ENCODE measurements at places on chromosomes 16 and 17.

- no peak for DNase-seq
Measured at GRCh38 chr17:76379646-76380376, 4.6 kb upstream of the SPHK1 start.

DNA sequence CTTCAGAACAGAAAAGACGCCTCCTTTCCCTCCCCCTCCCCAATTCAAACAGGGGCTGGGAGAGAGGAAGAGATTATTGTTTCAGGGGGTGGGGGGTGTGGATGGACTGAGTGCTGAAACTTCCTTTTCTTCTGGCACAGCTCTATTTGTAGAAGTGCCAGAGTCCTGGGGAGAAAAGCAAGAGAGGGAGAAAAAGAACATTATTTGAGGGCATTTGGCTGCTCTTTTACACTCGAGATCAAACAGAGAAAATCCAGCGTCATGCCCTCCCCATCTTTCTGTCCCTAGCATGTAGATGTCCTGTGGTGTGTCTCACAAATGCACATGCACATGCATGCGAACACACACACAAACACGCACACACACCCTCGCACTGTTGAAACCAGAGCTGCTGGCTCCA, 13.0 kb downstream of the ARL4D start:
- no peak for DNase-seq

- DNase-seq = no peak
Measured at GRCh38 chr17:2338315-2338657, 985 bp downstream of the SGSM2 start.

DNA sequence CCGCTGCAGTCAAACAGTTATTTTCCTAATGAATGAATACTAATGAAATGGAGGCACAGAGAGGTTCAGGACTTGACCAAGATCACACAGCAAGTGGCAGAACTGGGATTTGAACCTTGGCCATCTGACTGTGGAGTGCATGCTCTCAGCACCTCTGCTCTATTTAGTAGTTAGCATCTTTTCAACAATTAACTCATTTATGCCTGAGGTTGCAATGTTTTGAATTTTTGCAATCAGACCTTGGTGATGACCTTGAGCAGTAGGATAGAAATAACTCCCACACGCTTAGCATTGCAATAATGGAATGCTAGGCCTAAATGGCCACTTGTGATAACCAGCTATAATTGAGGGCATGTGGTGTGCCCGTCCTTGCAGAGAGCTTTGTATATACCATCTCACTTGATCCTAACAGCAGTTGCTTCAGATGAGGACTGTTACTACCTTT, 31.0 kb downstream of the NAGPA start:
- no peak for DNase-seq

- no peak for DNase-seq
Measured at GRCh38 chr17:80644536-80644935, 99.9 kb downstream of the RPTOR start.

DNA sequence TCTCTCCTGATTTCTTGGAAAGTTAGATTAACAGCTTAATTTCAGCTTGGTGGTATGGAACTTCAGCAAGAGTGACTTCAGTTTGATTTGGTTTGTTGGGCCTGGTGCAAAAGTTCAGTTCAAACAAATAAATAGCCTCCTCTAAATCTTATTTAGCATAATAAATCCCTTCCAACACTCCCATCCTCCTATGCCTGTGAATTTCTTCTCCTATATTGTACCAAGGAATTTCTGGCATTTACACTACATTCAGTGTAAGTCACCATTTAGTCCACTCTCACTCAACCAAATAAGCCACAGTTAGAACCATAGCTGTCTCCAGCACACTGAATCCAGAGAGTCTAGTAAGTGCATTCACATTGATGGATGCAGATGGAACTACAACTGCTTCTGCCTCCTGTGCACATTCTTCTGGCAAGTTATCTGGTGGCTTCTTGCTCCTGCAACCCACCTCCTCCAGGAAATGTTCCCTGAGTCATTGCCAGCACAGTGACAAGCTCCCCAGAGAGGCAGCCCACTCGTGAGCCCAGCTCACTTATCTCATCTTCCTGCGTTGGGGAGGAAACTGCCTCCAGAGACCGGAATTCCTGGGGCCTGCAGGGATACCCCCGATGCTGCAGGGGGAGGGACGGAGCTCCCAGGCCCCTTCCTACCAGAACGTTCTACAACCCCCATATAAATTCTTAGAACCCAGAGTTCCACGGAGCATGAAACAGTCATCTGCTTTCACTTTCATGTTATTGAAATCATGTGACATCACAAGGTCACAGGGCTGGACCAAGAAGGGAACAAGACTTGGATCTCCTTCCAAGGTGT, 318.3 kb downstream of the PHKB start:
- DNase-seq = peak; percentile 42

- DNase-seq = peak; percentile 78
Measured at GRCh38 chr17:18217412-18218015, 7.9 kb upstream of the LLGL1 start.

DNA sequence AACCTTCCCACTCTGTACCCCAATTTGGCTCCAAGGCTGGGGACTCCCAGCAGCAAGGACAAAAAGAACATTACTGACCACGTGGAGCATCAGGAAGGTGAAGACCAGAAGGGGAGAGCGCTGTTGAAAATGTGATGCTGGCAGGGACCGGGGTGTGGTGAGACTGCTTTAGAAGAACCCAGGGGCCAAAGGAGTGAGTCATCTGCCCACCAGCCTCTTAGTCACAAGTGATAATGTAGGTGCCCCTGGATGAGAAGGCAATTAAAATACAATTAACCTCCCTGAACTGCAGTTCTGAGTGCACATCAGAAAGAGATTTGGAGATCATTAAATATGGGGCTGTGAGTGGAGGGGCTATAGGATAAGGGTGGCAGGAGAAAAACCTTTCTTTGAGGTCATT, 366.6 kb upstream of the CCL2 start:
- no peak for DNase-seq

DNA sequence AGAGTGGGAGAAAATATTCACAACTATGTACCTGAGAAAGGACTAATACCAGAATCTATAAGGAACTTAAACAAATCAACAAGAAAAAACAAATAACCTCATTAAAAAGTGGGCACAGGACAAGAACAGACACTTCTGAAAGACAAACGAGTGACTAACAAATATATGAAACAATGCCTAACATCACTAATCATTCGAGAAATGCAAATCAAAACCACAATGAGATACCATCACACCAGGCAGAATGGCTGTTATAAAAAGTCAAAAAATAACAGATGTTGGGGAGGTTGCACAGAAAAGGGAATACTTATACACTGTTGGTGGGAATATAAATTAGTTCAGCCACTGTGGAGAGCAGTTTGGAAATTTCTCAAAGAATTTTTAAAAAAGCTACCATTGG, 83.5 kb upstream of the WSCD1 start:
- DNase-seq = no peak

GRCh38 chr17:74730491-74731346, 6.3 kb upstream of the RAB37 start:
- peak; percentile 44 for DNase-seq

DNA sequence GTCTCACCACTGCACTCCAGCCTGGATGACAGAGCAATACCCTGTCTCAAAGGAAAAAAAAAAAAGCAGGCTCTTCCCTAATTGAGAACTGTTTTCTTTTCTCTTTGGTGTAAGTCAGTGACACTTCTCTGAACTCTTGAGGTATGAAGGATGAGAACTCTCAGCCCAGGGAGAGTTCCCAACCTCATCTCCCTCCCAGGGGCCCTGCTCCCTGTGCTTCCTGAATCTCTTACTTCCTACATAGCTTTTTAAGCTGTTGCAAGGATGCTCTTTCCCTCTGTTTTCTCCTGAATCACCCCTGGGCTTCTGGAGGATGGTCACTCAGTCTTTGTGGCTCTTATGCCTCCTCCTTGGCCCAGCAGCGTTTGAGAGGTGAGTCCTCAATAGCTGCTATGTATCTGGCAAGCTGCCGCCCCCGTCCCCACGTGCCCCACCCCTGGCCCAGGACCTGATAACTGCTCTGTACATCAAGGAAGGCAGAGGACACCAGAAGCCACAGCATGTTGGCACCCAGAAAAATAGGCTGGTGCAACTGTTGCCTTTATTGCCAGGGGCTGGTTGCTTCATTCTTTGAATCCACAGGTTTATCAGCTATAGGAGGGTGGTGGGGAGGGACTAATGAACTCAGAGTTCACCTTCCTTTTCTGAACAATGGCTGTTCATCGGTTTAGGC, 24.0 kb downstream of the IGF2BP1 start:
- DNase-seq = no peak

DNA sequence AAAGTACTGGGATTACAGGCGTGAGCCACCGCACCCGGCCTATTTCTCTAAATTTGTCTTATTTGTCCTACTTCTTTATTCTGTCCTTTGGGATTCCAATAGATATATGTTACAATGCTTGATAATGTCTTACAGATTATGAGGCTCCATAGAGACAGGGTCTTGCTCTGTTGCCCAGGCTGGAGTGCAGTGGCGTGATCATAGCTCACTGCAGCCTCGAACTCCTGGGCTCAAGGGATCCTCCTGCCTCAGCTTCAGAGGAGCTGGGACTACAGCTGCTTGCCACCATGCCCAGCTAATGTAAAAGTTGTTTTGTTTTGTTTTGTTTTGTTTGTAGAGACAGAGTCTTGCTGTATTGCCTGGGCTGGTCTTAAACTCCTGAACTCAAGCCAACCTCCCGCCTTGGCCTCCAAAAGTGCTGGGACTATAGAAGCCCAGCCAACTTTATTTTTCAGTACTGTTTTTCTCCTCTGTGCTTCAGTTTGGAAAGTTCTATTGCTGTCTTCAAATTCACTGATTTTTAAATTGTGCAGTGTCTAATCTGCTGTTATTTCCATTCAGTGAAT, 10.3 kb downstream of the ANKRD13B start:
- no peak for DNase-seq

DNA sequence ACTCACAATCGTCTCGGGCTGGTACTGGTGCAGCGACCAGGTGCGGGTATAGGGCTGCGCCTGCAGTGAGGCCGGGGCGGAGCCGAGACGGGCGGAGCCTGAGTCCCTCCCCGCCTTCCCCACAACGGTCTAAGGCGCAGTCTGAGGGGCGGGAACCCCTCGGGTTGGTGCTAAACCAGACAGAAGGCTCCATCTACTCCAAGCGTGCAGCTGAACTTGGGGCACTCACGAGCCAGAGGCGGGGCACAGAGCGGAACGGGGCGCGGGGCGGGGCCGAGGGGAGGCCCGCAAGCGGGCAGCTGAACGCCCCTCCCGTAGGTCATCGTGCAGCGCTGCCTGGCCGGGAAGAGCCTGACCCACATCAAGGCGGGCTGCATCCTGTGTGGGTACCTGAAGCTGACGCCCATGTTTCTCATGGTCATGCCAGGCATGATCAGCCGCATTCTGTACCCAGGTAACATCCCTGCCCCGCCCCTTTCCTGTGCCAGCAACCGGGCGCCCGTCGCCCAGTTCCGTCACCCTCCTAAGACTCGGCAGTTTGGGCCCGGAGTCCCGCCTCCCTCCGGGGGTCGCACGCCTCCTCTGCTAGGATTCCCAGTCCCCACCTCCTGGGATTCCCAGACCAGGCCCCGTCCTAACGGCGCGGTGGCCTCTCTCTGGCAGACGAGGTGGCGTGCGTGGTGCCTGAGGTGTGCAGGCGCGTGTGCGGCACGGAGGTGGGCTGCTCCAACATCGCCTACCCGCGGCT, 5.0 kb downstream of the SLC5A2 start:
- peak; percentile 60 for DNase-seq

DNA sequence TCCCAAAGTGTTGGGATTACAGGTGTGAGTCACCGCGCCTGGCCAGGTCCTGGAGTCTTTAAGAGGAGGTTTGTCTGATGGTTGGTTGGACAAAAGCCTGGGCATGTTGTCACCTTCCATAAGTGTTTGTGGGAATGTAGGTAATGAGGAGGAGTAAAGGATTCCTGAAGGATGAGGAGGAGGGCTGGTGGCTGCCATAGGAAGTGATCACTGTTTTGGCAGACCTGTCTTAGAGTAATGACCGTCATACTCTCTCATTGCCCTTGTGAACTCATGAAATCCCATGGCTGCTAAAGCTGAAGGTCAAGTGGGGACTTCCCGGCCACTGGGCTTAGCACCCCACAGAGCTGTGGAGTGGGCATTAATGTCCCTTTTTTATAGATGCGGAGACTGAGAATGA, 40.5 kb downstream of the TENT4B start:
- DNase-seq = no peak

- DNase-seq = no peak
Measured at GRCh38 chr17:68019336-68019674, 16.2 kb upstream of the KPNA2 start.

DNA sequence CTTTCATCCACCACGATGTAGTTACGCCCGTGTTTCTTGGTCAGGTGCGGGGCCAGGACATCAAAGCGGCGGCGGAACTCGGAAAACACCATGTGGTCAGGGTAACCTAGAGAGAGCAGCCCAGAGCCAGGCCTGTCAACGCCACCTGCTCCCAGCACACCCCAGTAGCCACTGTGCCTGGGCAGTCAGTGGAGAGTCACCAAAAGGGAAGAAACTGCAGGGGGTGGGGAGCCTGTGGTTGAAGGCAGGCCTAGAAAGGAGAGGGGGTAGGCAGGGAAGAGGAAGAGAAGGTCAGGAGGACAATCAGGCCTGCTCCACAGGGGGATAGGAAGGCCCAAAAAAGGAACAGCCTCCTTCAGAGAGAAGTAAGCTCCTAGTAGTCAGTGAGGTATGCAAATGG, 64.1 kb downstream of the PIPOX start:
- no peak for DNase-seq

DNA sequence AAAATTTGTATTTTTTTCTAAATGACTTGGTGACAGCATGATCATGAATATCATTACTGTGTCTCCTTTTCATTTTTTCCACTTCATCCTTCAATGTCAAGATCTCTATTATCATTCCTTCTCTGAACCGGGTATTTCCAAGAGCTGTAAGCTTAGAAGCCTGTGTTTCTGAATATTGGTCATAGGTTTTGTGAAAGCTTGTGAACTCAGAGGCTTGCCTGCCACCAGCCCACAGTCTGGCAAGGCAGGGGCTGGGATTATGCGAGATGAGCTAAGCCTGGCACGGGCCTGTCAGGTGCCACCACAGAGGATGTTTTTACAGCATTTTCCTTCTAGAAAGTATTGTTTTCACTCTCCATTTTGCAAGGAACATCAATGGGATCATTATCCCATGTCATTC, 92.8 kb downstream of the MYH10 start:
- no peak for DNase-seq

- DNase-seq = peak; percentile 87
Measured at GRCh38 chr16:69330286-69331109, at the start of gene PDF. TSS of gene PDF (minus strand) at chr16:69330588. CDS start at chr16:69330570, 18 bp downstream.

GRCh38 chr16:11637320-11637719, 30.9 kb upstream of the SNN start:
- DNase-seq = no peak

DNA sequence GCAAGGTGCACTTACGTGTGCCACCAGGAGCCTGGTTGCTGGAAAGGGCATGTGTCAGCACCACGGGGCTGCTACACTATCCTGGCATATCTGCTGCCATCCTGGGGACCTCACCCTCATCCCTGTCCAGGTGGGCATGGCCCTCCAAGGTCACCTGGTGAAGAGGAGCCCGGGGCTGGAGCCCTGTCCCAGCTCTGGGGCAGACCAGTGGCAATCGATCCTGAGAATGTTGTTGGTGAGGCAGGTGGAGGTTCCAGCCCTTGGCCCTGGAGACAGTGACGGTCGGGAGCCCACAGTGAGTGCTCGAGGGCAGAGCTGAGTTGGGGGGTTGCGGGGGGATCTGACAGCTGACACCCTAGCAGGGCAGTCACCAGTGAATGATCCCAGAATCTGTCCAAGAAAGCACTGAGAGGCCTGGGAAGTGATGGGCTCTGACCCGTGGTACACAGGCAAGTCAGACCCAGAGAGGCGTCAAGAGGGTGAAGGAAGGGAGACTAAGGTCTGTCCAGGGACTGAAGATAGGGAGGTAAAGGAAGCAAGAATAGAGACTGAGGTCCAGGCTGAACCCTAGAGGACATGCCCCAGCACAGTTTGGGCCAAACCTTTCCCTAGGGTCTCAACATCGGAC, 17.6 kb downstream of the POLR3K start:
- no peak for DNase-seq
